ENCODE measurements at places on chromosomes 2 and 18. TPM values are rescaled to one million over a fixed set of nuclear protein-coding genes. Genes with fewer than 3 reads are reported as not detected.

DNA sequence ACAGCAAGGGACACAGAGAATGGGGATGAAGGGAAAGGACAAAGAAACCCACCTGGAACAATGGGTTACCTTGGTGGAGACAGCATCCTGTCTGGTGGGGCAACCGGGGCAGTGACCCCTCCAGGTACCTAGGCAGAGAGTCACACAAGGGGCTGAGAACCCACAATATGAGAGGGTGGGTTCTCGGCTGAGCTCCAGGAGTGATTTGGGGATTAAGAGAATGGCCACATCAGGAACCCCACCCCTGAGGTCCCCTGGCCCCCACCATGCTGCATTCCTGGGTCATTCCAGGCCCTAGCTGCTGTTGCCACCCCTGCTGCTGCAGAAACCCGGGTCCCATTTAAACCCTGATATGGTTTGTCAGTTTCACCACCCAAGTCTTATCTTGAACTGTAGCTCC lies 172.3 kb downstream of the RTP5 start:
- H3K36me3 ChIP-seq = peaks cover 16% of the 10 kb centered on the region
- H3K27ac ChIP-seq = no peak overlapping the region
- no peak for DNase-seq
- peaks cover 10% of the 10 kb centered on the region for H3K27me3 ChIP-seq

- H3K36me3 ChIP-seq = no peaks in the 10 kb centered on the region
- H3K4me3 ChIP-seq = no peak overlapping the region
- H3K4me1 ChIP-seq = no peaks in the 10 kb centered on the region
- DNase-seq = no peak
- H3K27ac ChIP-seq = no peak overlapping the region
Measured at GRCh38 chr2:143140864-143141661, 11.8 kb downstream of the ARHGAP15 start.

DNA sequence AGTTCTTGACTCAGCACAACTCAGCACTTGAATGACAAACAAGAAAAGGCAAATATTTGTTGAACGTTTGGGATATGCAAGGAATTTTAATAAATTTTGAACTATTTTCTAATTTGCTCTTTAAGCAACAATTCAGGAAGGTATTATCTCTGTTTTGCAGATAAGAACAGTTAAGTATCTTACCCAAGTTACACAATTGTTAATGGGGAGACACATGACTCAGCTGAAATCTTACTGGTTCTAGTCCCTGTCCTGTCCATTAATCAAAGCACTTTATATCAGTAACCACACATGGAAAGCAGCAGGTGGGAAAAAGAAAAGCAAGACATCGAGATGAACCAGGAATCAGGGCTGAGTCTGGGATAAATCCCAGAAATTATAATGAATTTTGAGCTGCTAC lies 493.9 kb upstream of the PIK3C3 start:
- H3K36me3 ChIP-seq = no peaks in the 10 kb centered on the region
- DNase-seq = no peak
- no peaks in the 10 kb centered on the region for H3K4me1 ChIP-seq
- peaks cover 5% of the 10 kb centered on the region for H3K27me3 ChIP-seq
- H3K4me3 ChIP-seq = no peak overlapping the region

GRCh38 chr18:8491516-8491915 lies 117.7 kb upstream of the RAB12 start:
- H3K27ac ChIP-seq = no peak overlapping the region
- H3K36me3 ChIP-seq = peaks cover 10% of the 10 kb centered on the region
- H3K27me3 ChIP-seq = peaks cover 2% of the 10 kb centered on the region
- H3K4me1 ChIP-seq = no peaks in the 10 kb centered on the region
- no peak overlapping the region for H3K4me3 ChIP-seq

RGPD3 gene
- 0.27 TPM for total RNA-seq

Measured in glutamatergic neuron (in vitro differentiated cells).